CD4-positive, alpha-beta T cell treated with Interleukin-2 at 100 ng/mL for 4 hours (primary cell): ENCODE measurements at places on chromosomes 6 and 20.

GRCh38 chr6:11675601-11676000, 103.0 kb downstream of the ADTRP start:
- DNase-seq, result peak; percentile 6

DNA sequence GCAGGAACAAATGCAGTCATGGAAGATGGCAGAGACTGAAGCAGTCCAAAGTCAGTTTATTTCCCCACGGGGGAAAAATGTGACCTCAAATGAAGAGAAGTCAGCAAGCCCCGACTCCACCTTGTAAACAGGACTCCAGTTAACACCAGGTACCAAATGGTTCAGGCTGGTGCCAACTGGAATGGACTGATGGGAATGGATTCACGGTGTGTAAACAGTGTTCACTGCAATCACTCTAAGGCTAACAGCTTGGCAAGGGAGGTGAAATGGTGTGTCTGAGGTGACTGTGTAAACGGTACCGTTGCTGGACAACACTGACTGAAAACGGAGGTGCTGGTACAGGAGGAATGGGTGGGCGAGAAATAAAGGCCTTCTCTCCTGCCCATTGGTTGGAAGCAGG, 12.0 kb downstream of the PLAGL2 start:
- DNase-seq, result no peak

DNA sequence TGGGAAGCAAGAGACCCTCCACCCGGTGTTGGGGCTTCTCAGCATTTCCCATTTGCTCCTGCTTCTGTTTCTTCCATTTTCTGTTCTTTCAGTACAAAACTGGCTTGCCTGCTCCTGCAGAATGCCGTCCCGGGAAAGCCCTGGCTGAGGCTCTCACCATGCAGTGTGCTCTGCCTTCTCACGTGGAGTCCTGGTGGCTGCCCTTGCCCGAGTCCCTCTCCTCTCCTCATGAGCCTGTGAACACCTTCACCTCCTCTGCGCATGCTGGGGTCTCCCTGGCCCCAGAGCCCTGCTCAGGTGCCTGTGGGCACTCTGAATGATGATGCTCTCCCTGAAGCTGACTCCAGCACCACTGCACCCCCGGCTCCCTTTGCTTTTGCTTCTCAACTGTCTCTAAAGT, 752.0 kb downstream of the QKI start:
- no peak for DNase-seq

DNA sequence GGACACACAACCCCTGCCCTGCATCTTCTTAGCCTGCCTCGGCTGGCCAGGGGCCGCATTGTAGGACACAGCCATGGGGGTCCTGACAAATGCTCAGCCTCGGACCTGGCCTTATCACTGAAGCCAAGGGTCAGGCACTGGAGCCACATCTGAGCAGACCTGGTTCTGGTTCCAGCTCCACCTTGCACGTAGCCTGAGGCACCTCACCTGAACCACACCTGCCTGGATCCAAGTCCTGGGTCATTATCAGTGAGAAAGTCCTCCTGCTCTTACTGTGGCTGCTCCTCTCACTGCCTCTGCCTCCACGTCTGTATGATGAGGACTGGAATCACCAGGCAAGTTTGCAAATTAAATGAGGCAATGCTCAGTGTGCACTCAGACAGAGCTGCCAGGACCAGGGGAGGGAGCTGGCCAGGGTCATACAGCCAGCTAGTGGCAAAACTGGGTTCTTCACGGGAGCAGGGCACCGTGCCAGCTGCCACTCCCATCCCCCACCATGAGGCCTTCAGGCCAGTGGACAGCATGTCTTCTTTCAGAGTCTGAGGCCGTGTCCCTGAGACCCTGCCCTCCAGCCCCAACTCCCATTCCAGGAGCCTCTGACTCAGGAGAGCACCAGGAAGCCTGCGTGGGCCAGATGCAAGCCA, 40.2 kb downstream of the MRPL14 start:
- no peak for DNase-seq

GRCh38 chr6:170421921-170422320, 115.4 kb downstream of the FAM120B start:
- no peak for DNase-seq
